ENCODE measurements at places on chromosomes 6 and 20. TPM values are rescaled to one million over a fixed set of nuclear protein-coding genes. Genes with fewer than 3 reads are reported as not detected.

Gene HLA-DRB1
- 58.8 TPM for polyA plus RNA-seq

Gene STX7
- polyA plus RNA-seq = 101 TPM

Gene FGD2
- 4.4 TPM for polyA plus RNA-seq

Gene ESF1
- 27.4 TPM for polyA plus RNA-seq

Gene HLA-DMA
- polyA plus RNA-seq = 16.1 TPM

All from left renal cortex interstitium (tissue), 4 donors.